HepG2 (cell line): ENCODE measurements at places on chromosomes 7 and 10. TPM values are rescaled to one million over a fixed set of nuclear protein-coding genes. Genes with fewer than 3 reads are reported as not detected.

DNA sequence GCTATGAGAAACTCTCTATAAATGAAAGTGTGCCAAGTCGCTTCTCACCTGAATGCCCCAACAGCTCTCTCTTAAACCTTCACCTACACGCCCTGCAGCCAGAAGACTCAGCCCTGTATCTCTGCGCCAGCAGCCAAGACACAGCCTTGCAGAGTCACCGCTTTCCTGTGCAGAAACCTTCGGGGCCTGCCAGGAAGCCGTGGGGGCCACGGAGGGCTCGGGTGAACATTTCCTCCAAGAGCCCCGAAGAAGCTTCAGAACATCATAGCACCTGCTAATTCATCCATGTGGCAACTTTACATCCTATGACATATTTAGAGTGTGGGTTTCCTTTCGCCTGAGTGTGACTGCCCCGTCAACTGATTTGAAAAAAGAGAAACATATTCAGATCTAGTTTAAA, 55.7 kb upstream of the PRSS58 start:
- H3K4me1 ChIP-seq = no peaks in the 10 kb centered on the region
- H3K4me3 ChIP-seq = no peak overlapping the region
- H3K27ac ChIP-seq = no peak overlapping the region
- DNase-seq = no peak
- peaks cover 5% of the 10 kb centered on the region for H3K27me3 ChIP-seq
- no peaks in the 10 kb centered on the region for H3K36me3 ChIP-seq

- peak; percentile 77 for DNase-seq
- peak overlapping the region; percentile 68 for H3K4me3 ChIP-seq
- H3K27ac ChIP-seq = peak overlapping the region; percentile 100
- peaks cover 43% of the 10 kb centered on the region for H3K4me1 ChIP-seq
Measured at GRCh38 chr7:150368884-150369747, 494 bp downstream of the REPIN1 start.

DNA sequence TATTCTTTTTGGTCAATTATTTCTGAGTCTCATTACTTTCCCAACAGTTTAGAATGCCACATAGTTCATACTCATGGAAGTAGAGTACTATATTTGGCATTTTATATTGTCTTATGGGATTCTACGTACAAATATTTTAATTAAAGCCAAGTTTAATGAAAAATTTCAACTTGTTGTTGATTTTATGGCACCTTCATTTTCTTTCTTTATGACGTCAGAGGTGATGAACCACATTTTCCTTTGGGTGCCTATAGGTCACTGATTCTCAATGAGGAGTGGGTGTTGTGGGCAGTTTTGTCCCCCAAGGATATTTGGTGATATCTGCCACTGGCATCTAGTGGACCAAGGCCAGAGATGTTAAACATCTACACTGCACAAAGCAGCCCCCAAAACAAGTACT, 1071.3 kb downstream of the NXPH1 start:
- no peaks in the 10 kb centered on the region for H3K4me1 ChIP-seq
- no peak overlapping the region for H3K4me3 ChIP-seq
- DNase-seq = no peak
- H3K27me3 ChIP-seq = no peaks in the 10 kb centered on the region

DNA sequence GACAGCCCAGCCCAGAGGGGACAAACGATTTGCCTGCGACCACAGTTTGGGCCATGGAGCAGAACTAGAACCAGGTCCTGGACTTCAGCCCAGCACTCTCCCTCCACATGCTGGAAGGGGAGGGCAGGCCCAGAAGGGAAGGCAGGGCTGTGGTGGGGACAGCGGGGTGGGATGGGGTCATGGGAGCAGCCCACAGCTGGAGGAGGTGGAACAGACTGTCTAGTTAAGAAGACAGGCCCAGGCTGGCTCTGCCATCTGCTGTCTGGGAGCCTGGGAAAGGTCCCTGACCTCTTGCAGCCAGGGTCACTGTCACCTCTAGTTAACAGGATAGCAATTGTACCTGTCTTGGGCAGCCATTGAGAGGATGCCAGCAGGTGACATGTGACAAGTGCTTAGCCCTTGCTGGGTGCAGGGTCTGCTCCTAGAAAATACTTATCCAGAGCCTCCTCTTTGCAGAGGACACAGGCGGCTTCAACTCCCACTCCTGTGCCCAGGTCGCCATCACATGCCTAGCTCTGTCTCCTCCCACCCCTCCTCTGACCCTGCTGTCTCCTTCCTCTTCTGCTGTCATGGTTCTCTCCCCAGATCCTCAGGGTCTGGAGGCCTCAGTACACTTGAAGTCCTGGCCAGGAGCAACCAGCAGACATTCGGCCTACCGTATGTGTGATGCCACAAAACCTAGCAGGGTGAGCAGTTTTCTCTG, 37.0 kb upstream of the CHST15 start:
- H3K27me3 ChIP-seq = peaks cover 18% of the 10 kb centered on the region; the same call in 1 of the 2 replicates
- H3K27ac ChIP-seq = no peak overlapping the region
- H3K36me3 ChIP-seq = no peaks in the 10 kb centered on the region
- H3K4me1 ChIP-seq = peaks cover 47% of the 10 kb centered on the region
- no peak for DNase-seq

DPCD gene
- total RNA-seq = 25.2 and 32.8 TPM in 2 replicates

DNA sequence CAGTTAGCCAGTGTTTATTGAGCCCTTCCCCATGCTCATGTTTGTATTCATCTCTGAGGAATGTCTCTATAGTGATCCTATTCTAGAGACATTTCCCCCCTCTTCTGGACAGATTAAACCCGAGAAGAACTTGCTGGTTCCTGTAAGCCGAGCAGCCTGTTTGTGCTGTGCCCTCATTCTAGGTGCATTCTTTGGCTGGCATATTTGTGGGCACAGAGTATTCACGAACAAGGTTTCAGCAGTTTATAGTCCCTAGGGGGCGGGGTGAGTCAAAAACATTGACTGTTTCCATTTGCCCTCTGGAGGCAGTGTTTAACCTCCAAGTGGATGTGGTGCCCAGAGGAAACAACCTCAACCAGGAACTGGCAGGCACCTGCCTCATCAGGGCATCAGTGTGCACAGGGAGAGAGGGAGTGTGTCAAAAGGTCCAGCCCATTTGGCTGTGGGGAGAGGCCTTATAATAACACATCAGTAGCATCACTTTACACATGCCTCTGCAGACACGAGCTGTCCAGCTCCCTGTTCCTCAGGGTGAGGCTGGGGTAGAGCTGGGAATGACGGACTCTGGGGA, 273.3 kb upstream of the LRGUK start:
- H3K4me3 ChIP-seq = no peak overlapping the region
- H3K4me1 ChIP-seq = 0 out of 2 replicates have a peak, but pooled peaks cover 7% of the 10 kb centered on the region
- peak; percentile 47 for DNase-seq

- H3K36me3 ChIP-seq = no peaks in the 10 kb centered on the region
- 0 out of 3 replicates have a peak, but pooled peaks cover 8% of the 10 kb centered on the region for H3K27me3 ChIP-seq
- DNase-seq = no peak
Measured at GRCh38 chr10:11344550-11344949, 266.9 kb downstream of the USP6NL start.

HK1 gene
- total RNA-seq = 0.21 and 0.29 TPM in 2 replicates

GRCh38 chr10:74176380-74177139, 25.5 kb downstream of the ADK start:
- H3K4me1 ChIP-seq = peaks cover 52% of the 10 kb centered on the region
- no peaks in the 10 kb centered on the region for H3K27me3 ChIP-seq
- H3K36me3 ChIP-seq = peaks cover 2% of the 10 kb centered on the region; the same call in 1 of the 2 replicates
- peak overlapping the region; percentile 96 for H3K4me3 ChIP-seq
- peak; percentile 92 for DNase-seq

DNA sequence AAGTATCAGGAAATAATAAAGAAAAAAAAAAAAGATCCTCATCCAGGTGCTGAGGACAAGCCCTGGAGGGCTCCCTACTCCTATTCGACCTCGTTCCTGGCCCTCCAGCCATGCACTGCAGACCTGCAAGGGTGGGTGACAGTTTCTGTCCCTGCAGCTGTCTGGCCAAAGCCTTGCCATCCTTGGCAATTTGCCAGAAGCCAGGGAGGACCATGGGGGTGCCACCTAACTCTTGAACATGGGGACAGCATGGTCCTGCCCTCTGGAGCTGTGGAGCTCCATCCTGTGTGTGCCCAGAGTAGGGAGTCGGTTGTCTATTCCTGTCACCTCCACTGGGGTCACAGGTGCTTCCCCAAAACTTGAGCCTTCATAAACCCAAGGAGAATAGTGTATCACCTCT, 27.8 kb downstream of the DMBT1 start:
- DNase-seq = no peak
- no peaks in the 10 kb centered on the region for H3K36me3 ChIP-seq
- H3K27me3 ChIP-seq = no peaks in the 10 kb centered on the region; the same call in 1 of the 2 replicates
- no peak overlapping the region for H3K4me3 ChIP-seq

GRCh38 chr10:34759161-34759836, 55.8 kb downstream of the PARD3 start:
- no peak overlapping the region for H3K27ac ChIP-seq
- H3K4me3 ChIP-seq = no peak overlapping the region
- H3K36me3 ChIP-seq = no peaks in the 10 kb centered on the region
- peaks cover 58% of the 10 kb centered on the region for H3K4me1 ChIP-seq

SFRP5 gene
- total RNA-seq = 0.83 and 1.7 TPM in 2 replicates

DNA sequence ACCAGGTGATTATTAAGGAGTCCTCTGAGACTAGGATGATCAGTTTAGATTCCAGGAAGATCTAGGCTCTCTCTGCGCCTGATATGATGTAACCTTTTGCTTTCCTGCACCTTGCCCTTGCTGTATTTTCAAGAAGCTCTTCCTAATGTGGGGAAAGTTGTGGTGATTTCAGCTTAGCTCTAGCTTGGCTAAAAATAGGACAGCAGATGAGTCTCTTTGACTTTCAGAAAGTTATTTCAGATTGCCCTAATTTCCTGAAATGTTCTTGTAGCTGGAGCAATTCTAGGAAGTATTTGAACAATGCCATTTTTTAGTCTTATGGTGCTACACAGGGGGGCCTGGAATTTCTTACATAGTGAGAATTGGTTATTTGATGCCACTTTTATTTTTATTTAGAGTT, 3.8 kb downstream of the LCOR start:
- H3K27ac ChIP-seq = peak overlapping the region; percentile 32
- peaks cover 70% of the 10 kb centered on the region for H3K4me1 ChIP-seq
- no peak for DNase-seq
- no peaks in the 10 kb centered on the region; the same call in 2 of the 3 replicates for H3K36me3 ChIP-seq
- peak overlapping the region; percentile 17; the same call in 1 of the 2 replicates for H3K4me3 ChIP-seq

- no peaks in the 10 kb centered on the region for H3K27me3 ChIP-seq
- no peaks in the 10 kb centered on the region for H3K4me1 ChIP-seq
- no peak for DNase-seq
- H3K36me3 ChIP-seq = no peaks in the 10 kb centered on the region
- no peak overlapping the region for H3K27ac ChIP-seq
Measured at GRCh38 chr7:19369182-19369581, 224.0 kb upstream of the FERD3L start.

LSM8 gene
- total RNA-seq = 67.3 and 96.1 TPM in 2 replicates

TAS2R41 gene
- total RNA-seq = not detected in 2 replicates

DNA sequence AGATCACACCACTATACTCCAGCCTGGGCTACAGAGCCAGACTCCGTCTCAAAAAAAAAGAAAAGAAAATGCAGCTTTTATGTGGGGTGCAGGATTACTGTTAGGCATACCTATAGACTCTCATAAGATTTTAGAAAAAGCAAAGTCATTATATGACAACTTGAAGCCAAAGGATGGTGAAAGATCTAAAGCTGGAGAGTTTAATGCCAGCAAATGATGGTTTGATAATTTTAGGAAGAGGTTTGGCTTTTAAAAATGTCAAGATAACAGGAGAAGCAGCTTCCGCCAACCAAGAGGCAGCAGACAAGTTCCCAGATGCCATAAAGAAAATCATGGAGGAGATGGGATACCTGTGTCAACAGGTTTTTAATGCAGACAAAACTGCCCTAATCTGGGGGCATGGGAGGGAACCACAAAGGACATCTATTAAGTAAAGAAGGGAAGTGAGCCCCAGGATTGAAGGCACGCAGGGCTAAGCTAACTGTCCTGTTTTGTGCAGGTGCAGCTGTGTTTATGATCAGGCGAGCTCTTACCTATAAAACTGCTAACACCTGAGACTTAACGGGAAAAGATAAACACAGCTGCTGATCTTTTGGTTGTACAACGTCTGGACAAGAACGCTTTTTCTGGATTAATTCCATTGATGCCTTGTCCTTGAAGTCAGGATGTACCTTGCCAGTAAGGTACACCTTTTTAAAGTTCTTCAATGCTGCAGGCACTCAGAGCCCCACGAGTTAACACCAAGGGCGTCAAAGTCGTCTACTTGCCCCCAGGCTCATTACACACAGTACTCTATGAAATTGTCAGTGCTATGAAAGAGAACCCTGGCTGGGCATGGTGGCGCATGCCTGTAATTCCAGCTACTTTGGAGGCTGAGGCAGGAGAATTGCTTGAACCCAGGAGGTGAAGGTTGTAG, 10.5 kb upstream of the ANKRD61 start:
- no peak for DNase-seq
- H3K4me1 ChIP-seq = peaks cover 6% of the 10 kb centered on the region; the same call in 1 of the 2 replicates
- H3K27me3 ChIP-seq = no peaks in the 10 kb centered on the region
- H3K36me3 ChIP-seq = peaks cover 91% of the 10 kb centered on the region
